EH (cell line): ENCODE measurements at places on chromosomes 12 and 14.

DNA sequence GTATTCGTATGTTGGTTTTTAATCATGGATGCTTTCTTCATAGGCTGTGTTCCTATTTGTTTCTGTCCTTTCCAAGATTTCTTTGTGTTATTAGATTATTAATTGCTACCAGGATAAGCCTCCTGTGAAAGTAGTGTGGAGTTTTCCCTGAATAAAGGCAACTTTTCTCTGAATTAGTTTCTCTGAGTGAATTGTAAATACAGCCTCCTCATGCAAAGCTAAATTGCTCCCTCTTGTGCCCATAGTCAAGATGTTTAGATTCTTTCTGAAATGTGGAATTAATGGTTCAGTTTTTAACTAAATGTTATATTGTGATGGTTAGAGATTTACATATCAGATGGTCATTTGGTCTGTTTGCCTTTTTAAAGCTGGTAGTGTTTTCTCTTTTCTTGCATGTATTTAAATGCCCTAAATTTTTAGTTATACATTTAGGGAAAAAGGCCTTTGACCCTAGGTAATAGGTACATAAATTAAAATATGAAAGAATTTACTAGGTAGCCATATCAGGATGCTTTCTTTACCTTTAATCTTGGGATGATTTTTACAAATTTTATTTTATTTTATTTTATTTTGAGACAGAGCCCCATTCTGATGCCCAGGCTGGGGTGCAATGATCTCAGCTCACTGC is 8.9 kb downstream of the APAF1 start:
- peak; percentile 68 for DNase-seq

DNA sequence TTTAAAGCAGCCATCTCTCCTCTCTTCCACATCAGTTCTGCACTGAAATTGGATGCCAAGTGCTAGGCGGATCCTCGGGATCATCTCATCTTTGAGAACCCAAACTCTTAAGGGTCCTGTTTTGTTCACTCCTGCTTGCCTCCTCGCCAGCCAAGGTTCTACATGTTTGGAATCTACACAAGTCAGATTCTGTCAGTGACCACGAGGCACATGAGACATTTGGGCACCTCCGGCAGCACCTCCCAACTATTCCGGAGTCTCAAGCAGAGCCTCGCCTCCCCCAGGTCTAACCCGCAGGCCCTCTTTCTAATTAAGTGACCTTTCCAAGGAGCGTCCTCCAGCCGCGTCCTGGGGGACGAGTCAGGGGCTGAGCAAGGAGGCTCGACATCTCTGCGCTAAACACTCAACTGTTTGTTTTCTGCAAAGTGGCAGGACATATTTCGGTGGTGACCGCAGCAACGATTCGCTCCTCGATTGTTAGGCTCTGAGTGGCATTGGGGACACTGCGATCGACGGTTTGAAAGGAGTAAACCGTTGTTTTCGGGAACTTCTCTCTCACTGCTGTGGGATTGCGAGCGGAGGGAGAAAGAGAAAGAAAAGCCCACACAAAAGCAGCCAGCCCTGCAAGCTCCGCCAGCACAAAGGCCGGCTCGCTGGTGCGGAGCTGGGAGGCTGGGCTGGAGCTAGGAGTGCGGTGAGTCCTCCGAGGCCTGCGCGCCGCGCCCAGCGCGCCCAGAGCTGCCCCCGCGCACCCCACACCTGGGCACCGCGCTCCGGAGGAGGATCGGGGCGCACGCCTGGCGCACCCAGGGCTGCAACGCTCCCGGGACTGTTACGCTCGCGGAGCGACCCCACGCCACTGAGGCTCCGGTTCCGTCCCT is 640 bp downstream of the ARMH4 start:
- DNase-seq: peak; percentile 39

- DNase-seq: no peak
Measured at GRCh38 chr12:90954921-90955320, at the start of gene CCER1. Gene CCER1, minus strand, starts transcription at chr12:90955176. Its CDS starts 434 bp downstream, at chr12:90954742.

GRCh38 chr12:106022568-106023012 is 116.2 kb downstream of the NUAK1 start:
- peak; percentile 47 for DNase-seq

DNA sequence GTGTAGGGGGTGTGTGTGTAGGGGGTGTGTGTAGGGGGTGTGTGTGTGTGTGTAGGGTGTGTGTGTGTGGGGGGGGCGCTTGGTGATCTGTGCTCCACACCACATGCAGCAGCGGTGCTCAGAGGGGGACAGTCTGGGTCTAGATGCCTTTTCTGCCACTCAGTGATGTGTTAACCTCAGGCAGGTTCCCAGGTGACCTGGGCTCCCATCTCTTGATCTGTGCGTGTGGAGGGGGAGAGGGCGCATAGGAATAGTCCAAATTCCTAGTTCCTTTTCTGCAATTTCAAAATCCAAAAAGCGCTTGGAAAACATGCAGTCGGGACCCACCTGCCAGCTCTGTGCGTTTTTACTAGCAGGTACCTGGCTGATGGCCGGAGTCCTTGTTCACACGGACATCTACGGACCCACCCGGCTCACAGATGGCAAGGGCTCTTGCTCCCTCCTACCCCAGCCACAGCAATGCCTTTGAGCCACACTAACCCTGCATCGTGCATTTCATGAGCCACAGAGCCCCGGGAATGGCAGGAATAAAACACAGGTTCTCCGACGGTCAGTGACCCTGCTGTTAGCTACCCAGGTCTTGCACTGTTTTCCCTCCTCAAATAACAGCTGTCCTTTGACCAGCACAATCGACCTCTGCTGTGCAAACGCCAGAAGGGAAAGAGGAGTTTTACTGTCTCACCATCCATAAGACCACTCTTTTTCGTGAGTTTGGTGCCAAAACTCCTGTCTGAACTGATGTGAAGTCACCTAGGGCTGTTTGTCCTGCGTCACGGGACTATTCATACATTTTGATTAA is 120.8 kb downstream of the GLT1D1 start:
- DNase-seq: no peak

DNA sequence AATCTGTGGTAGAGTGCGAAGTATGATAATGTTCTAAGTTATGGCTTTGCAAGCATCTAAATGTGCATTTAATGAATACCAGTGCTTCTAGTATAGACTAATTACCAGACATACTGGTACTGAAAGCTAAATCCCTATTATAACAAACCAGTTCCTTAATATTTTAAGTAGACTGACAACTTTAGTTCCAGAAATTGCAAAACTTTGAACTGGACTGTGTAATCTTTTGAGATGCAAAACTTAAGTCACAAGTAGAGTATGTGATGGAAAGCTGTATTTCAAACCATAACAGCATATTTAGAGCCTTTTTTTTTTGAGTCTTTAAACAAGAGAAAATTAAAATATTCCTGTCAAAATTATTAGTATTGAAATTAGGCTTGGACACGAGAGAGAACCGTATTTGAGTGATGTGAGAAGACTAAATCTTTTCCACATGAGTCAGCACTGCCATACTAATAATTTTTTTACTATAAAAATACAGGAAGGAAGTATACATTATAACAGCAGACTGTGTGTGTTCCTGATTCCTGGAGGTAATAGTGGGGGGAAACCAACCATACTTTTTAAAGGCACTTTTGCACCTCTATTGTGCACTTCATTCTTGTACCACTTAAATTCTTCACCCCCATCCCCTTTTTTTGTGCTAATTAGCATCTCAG is 45.5 kb downstream of the PPM1A start:
- DNase-seq: peak; percentile 11

GRCh38 chr12:127170226-127171180 is 1096.5 kb upstream of the TMEM132C start:
- peak; percentile 59 for DNase-seq

- DNase-seq: no peak
Measured at GRCh38 chr14:58815794-58816193, 178.0 kb downstream of the DACT1 start.

DNA sequence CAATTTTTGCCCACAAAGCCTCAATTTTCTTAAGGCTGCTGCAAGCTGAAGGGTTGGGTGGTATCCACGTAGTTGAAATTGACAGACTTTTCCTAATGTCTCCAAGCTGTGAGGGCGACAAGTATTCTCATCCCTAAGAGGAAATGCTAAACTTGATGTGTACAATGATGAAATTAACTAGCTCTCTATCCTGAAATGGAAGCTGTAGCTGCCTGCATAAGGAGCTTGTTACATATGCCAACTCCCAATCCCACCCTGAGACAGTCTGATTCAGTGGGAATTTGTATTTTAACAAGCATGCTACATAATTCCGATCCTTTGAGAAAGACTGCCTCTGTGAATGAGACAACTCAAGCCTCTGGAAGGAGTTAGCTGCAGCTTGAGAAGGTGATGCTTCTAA is 45.7 kb upstream of the MDM1 start:
- no peak for DNase-seq

DNA sequence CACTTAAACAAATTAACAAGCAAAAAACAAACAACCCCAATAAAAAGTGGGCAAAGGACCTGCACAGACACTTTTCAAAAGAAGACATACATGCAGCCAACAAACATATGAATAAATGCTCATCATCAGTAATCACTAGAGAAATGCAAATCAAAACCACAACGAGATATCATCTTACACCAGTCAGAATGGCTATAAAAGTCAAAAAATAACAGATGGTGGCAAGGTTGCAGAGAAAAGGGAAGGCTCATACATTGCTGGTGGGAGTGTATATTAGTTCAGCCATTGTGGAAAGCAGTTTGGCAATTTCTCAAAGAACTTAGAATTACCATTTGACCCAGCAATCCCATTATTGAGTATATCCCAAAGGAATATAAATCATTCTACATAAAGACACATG is 34.6 kb upstream of the NT5DC3 start:
- peak; percentile 36 for DNase-seq

- no peak for DNase-seq
Measured at GRCh38 chr14:86955771-86956354, 1037.1 kb downstream of the GALC start.

DNA sequence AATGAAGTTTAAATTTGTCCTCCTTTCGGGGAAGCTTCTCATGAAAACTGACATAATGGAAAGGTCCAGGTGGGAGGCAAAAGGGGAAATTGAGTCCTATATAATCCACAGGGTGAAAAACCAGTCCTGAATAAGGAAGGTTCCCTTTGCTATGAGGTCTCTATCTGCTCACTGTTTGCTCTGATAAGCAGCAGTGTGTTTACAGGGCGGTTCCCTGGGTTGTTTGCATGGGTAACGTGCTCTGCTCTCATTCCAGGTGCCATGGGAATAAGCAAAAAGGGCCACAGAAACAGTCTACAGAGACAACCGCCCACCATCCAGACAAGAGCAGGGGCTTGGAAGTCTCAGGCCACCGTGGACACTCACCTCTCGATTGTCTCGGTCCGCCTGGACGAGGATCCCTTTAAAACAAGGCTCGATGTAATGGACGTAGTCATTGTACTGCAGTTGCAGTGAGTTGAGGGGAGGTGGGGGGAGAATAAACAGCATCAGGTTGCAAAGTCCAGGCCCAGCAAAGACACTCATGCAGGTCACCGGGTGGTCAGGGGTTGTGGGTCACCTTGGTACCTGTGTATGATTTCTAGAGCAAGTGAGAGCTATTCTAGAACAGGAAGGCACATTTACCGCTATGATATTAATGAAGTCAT is 32.7 kb downstream of the CACNA2D4 start:
- DNase-seq: no peak

- no peak for DNase-seq
Measured at GRCh38 chr12:84704856-84705255, 207.7 kb downstream of the SLC6A15 start.

DNA sequence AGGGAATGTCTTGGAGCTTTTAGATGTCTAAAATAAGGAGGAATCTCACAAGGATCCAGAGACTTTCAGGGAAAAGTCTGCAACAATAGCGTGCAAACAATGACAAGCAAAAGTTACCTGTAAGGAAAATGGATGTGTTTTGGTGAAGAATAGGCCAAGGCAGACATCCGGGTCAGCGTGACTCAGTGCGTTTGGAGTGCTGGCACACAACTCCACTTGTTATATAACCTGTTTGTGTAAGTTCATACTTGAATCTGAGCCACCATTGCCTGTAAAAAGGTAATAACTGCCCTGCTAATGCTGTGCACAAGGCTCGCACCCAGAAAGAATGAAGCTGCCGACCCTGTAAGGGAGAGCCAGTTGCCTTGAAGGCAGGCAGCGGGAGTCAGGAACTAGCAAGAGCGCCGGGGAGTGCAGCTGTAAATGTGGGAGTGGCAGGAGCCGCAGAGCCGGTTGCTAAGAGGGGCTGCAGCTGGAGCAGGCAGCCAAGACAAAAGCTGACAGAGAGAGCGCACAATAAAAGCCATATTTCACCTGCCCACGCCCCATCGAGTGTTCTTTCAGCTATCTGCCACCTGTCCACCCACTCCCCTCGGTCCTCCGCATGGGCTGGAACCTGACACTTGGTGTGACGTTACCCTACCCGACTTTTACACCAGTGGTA is 638.5 kb upstream of the MIS18BP1 start:
- no peak for DNase-seq

- DNase-seq: no peak
Measured at GRCh38 chr12:125360540-125360939, 295.3 kb downstream of the AACS start.

DNA sequence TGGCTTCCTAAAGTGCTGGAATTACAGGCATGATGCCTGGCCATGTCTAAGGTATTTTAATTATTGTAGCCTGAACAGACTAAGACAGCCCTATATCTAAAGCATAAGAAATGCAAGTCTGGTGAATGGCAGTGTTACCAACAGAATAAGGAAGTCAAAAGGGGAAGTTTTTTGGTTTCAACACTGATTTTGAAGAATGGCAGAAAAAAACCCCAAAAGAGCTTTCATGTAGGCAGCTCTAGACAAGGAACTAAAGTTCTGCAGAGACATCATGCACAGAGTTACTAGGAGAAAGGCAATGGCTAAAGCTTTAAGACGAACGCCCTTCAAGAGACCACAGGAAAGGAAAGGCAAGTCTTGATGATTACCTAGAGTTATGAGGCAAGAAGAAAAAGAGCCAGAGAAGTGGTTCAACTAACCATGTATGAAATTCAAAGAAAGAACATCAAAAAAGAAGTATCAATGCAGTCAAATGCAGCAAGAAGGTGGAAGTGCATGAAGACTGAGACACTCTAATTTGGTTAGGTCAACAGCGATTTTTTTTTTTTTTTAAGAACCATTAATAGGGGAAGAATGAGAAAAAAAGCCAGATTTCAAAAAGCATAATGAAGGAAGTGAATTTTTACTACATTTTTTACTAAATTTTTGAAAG is 50.8 kb downstream of the RPS6KA5 start:
- DNase-seq: no peak

GRCh38 chr12:98121963-98122362 is 393.4 kb upstream of the TMPO start:
- no peak for DNase-seq

GRCh38 chr14:30559638-30560091 is 707 bp downstream of the G2E3 start:
- DNase-seq: peak; percentile 65

DNA sequence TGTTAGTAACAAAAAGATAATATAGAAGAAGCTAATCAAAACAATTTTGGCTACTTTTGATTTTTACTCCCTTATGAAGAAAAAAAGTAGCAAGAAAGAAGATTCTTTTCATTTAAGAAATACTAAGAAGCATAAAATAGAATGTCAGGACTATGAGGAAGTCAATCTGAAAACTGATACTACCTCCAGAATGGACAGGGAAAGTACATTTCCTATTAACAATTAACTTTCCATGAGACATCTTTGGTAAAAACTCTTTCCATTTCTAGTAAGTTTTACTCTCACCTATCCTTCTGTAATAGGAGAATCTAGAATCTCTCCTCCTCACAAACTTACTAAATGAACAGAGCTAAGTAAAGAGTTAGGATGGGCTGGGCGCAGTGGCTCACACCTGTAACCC is 51.3 kb upstream of the NPFF start:
- DNase-seq: no peak

GRCh38 chr12:55816881-55817344 is 611 bp downstream of the SARNP start:
- DNase-seq: peak; percentile 47
